ENCODE measurements at places on chromosomes 11 and 22. TPM values are rescaled to one million over a fixed set of nuclear protein-coding genes. Genes with fewer than 3 reads are reported as not detected.

GRCh38 chr11:130814440-130815096 lies 101.7 kb downstream of the SNX19 start:
- DNase-seq, result no peak

The INS gene
- total RNA-seq, result not detected

- no peak for DNase-seq
Measured at GRCh38 chr22:50296658-50297490, 10.6 kb downstream of the PLXNB2 start.

DNA sequence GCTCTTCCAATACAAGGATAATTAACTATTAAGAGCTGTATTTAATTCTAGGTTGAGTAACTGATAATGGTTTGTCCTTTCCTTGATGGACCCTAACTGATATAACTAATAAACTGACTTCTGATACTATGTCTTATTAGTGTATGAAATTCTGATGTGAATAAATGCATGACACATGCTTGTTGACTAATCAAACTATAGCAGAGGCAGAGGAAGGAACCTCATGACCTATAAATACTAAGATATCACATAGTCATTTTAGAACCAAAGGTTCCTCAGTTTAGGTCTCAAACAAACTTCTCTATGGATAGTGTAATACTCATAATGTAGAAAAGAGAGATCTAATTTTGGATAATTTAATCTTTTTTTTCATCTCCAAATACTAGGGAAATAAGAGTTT lies 4.8 kb upstream of the HBD start:
- no peak for DNase-seq

The FOXRED1 gene
- total RNA-seq, result 18.8 TPM

DNA sequence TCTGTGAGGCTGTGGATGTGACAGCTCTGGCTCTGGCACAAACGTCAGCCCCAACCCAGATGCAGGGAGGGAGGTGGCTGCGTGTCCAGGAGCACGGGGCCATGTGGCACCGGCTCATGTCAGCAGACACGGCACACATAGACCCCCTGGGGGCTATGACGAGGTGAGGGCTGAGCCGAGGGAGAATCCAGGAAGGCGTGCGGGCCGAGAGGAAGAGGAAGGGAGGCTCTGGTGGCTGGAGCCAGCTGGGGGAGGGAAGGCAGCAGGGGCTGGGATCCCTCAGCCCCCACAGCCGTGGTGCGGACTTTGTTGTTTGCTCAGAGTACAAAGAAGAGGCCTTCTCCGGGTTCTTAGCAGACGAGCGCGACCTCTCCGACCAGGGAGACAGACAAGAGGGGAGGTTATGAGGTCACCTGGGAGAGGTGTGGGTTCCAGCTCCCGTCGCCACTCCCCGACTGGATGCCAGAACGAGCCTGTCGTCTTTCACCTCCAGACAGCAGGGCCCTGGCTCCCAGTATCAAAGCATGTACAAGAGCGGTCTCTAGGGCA lies 46.1 kb downstream of the CDKN1C start:
- DNase-seq, result no peak

DNA sequence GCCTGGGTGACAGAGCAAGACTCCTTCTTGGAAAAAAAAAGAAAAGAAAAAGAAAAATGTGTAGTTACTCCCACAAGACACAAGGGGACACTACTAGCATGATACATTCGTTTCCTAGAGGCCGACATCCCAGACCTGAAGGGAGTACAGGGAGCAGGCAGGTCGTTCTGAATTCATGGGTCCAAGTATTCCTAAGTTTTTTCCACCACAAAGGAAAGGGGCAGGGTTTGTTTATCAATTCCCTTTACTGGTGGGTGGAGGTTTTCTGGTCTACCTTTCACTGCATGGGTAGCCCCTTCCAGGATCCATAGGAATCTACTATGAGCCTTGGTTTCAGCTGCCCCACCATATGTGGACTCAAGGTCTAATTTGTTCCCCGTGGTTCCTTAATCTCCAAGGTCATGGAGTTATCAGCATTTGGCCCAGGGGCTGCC lies 11.8 kb downstream of the TIGD3 start:
- peak; percentile 71 for DNase-seq

DNA sequence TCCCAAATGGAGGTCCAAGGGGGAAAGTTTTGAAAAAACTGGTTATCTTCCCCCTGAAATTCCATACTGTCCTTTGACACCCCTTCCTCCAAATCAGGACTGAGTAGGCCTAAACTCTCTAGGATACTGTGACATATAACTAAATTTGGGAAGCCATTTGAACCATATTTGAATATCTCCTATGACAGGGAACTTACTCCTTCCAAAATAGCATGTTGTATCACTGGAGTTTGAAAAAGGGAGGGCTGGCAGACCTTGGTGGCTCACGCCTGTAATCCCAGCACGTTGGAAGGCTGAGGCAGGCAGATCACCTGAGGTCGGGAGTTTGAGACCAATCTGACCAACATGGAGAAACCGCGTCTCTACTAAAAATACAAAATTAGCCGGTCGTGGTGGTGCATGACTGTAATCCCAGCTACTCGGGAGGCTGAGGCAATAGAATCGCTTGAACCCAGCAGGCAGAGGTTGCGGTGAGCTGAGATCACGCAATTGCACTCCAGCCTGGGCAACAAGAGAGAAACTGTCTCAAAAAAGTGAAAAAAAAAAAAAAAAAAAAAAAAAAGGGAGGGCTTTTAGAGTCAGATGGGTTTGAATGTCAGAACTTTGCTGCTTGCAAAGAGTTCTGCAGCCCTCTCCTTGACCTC lies 42.4 kb downstream of the PIK3C2A start:
- DNase-seq, result no peak

GRCh38 chr11:36818410-36818809 lies 220.4 kb upstream of the RAG2 start:
- no peak for DNase-seq

The ENTHD1 gene
- not detected for total RNA-seq

- DNase-seq, result no peak
Measured at GRCh38 chr11:119108146-119108856, 1.2 kb downstream of the C2CD2L start.

GRCh38 chr11:74592441-74593362 lies at the start of gene POLD3:
Gene POLD3, plus strand, starts transcription at chr11:74592582. Its CDS starts 77 bp downstream, at chr11:74592659.
- DNase-seq, result peak; percentile 84

The MMP27 gene
- not detected for total RNA-seq

GRCh38 chr11:65317025-65317786 lies 2.5 kb downstream of the CDC42EP2 start:
- peak; percentile 60 for DNase-seq

DNA sequence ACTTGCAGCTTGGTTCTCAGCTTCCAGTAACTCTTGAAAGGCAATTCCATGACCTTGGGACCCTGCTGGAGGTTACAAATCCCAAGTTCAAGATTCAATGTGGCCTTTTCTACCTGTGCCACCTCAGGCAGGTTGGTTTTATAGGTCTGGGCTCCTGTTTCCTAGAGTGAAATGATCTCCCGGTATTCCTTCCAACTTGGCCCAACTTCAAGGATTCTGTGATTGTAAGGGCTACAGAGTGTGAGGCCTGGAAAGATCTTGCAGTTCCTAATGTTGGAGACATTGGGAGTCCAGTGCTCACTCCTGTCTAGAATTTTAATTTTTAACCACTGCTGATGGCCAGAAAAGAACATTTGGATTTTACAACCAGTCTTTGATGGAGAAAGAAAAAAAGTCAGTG lies 91.6 kb downstream of the LDLRAD3 start:
- DNase-seq, result no peak

DNA sequence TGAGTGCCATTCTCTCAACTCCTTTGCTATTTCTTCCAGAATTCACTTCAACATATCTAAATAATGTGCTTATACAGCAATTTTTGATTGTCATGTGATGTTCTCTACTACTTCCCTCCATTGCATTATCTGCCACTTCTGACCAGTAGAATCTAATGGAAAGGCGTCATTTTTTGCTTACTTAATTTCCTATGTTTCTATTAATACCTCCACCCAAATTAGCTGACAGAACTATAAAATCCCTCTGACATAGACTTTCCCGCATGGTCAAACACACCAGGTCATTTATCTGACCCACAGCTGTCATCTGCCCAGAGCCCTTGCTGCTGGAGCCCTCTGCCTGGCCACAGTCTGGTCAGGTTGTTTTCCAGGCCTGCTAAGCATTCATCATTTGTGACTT lies 258.6 kb upstream of the NARS2 start:
- no peak for DNase-seq

DNA sequence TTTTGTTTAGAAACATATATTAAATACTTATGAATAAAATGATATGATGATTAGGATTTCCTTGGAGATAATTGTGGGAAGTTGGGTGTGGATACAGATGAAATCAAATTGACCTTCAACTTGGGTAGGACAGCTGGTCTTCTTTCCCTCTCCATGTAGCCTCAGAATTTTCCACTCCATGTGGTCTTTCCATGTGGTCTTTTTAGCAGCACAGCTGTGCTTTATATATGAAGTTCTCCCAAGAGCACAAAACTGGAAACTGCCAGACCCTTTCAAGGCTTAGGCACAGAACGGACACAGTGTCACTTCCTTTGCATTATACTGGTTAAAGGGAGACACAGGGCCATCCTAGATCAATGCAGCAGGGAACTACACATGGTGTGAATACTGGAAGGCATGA lies 28.6 kb downstream of the FAM76B start:
- DNase-seq, result no peak

DNA sequence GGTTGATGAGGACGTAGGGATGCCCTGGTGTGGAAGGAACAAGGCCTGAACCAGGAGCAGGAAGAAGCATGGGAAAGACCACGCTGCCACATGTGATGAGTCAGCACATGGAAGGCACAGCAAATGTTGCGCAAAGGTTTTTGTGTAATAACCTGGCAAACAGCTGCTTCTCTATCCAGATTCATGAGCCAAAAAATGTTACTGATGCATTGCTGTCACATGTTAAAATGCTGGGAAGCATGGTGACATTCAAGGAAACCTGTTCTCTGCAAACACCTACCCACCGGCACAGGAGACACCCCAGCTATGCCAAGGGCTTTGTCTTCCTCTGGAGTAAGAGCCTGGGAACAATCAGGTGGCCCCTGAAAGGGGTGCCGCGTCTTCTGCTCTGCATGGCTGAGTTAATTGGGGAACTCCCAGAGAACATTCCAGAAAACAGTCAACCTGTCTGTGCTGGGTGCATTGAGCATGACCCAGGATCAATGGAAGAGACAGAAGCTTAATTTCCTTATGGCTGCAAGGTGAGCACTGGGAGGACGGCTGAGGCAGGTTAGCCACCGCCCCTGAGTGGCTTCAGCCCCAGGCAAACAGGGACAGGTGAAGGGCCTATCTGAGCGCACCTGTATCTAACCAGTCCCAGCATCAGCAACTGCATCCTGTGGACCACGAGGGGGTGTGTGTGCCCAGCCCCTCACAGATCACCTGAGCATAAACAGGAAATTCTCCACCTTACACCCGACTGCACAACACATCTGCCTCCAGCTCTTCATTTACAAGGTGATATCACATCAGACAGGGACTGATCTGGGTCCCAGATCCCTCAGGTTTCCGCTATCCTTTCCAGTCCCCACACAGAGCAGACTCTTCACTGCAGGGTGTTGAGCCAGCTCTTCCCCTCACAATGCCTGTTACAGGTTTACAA lies 108.4 kb downstream of the GGTLC2 start:
- DNase-seq, result no peak

DNA sequence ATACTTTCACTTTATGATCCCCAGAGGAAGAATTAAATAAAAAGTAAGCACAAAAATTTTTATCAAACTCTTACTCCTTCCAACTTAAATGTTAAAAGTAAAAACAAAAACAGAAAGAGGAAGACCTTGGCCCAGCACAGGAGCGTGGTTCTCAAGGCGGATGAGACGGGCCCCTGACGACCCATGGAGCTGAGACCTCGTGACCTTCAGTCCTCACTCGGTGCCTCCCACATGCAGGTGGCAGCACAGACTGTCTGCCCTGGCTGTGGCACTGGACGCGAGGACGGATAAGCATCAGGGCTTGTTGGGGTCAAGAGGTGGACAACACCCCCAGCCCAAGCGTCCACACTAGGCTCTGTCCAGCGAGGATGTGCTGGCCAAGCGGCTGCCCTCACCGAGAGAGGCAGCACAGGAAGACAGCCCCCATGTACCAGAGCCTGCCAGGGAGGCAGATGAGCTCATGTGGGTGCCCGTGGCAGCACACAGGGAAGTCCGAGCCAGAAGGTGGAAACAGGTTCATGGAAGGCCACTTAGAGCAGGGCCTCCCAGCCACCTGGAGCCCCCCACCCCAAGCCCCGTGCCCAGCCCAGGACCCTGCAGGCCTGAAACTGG lies 1389.8 kb downstream of the TBC1D22A start:
- no peak for DNase-seq

DNA sequence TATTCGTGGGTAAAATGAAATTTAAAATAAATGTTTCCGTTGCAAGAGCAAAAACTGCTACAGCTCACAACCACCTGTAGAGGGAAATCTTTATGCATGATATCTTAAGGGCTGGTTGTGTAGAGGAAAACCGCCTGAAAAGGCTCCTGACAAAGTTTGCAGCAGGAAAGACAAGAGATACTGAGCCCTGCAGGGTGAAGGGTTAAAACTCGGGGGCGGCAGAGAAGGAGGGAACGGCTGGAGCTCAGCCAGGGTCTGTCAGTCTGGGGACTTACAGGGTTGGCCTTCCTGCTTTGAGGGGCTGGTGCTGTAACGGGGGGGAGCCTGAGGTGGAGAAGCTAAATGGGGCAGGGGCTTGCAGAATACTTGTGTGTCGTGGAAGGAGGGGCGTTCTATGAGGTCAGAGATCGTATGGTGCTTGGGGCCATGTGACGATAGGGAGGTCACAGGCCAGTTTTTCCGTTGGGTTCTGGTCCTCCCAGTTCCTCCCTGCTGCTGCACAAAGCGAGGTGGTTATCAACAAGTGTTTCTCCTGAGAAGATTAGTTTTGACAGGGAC lies 122.9 kb upstream of the HSD17B12 start:
- no peak for DNase-seq

Measured in Caki2 (cell line).